GM12892 (cell line): ENCODE measurements at places on chromosomes 5 and 9.

GRCh38 chr5:104937598-104937997 is 1375.0 kb upstream of the NUDT12 start:
- no peak for DNase-seq

GRCh38 chr9:99166149-99166548 is 55.6 kb downstream of the ALG2 start:
- DNase-seq, result no peak

- DNase-seq, result no peak
Observed at GRCh38 chr9:20028849-20029231, 240.0 kb upstream of the SLC24A2 start.

GRCh38 chr9:126490871-126491567 is 122.7 kb upstream of the LMX1B start:
- no peak for DNase-seq

GRCh38 chr9:129225815-129226214 is 47.8 kb upstream of the IER5L start:
- no peak for DNase-seq

DNA sequence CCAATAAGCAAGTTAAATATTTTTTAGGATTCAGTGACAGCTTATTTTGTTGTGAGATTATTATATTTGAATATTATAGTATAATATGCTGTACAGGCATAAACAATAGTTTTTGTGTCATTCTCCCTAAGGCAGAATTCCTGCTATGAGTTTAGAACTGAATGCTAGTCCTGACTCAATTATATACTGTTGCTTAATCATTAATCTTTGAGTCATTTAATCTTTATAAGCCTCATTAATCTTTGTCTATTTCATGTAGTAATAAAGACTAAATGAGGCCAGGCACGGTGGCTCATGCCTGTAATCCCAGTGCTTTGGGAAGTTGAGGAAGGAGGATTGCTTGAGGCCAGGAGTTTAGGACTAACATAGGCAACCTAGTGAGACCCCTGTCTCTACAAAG is 3.6 kb upstream of the DCP2 start:
- DNase-seq, result no peak

DNA sequence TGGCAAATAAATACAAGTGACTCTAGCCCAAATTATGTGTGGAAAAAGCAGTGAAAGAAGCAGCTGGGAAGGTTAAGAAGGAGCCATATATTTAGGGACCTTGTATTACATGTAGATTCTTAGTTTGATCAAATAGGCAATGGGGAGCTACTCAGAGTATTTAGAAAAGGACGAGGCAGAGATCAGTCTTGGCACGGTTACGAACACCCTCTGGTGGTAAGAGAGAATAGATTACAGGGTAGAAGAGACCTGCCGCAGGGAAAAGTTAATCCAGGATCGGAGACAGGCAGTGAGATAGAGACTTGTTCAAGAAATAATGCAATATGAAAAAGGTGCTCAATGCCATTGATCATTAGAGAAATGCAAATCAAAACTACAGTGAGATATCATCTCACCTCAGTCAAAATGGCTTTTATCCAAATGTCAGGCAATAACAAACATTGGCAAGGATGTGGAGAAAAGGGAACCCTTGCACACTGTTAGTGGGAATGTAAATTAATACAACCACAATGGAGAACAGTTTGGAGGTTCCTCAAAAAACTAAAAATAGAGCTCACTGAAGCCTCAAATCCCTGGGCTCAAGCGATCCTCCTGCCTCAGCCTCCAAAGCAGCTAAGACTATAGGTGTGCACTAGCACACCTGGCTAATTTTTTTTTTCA is 12.0 kb downstream of the INIP start:
- no peak for DNase-seq

- DNase-seq, result peak; percentile 53
Observed at GRCh38 chr5:36744773-36745589, 131.6 kb upstream of the NIPBL start.
